ENCODE measurements at places on chromosomes 11 and 22.
A peak's percentile ranks its signal among the peaks of the same experiment; 100 is the strongest.

DNA sequence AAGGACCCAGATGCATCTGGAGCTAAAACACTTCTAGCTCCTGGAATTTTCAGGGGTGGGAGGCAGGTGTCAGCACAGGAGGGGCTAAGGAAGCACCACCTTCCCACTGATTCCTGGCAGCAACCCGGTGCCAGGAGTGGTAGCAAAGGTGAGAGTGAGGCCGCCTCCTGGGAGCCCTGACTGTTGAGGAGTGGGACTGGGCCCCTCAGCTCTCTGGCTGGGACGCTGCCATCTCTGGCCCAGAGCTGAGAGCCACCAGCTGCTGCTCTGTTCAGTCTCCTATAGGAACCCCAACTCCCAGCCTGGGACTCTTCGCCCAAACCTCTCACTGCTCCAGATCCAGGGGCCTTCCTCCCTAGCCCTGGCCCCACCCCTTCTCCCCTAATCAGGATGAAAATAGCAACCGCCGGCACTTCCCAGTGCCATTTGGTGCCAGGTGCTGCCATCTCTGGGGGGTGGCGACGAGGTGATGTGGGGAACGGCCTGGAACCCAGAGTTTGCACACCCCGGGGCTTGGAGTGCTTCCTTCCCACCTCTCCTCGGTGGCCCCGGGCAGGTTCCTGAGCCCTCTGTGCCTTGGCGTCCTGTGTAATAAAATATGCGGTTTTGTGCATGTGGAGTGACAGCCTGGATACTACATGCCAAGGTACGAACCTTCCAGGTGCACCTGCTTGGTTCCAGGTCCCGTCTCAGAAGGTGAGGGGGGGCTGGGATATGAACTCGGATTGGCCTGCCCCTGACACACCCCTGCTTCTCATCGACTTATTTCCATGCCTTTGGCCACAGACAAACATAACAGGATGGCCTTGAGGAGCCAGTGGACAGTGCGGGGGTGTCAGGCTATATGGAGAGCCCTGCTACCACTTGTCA is 35.7 kb upstream of the CELSR1 start:
- no peak for DNase-seq

GRCh38 chr11:38448284-38448683 is 1850.2 kb upstream of the RAG2 start:
- no peak for DNase-seq

GRCh38 chr11:2800655-2801531 is 84.7 kb downstream of the CDKN1C start:
- DNase-seq, result no peak

DNA sequence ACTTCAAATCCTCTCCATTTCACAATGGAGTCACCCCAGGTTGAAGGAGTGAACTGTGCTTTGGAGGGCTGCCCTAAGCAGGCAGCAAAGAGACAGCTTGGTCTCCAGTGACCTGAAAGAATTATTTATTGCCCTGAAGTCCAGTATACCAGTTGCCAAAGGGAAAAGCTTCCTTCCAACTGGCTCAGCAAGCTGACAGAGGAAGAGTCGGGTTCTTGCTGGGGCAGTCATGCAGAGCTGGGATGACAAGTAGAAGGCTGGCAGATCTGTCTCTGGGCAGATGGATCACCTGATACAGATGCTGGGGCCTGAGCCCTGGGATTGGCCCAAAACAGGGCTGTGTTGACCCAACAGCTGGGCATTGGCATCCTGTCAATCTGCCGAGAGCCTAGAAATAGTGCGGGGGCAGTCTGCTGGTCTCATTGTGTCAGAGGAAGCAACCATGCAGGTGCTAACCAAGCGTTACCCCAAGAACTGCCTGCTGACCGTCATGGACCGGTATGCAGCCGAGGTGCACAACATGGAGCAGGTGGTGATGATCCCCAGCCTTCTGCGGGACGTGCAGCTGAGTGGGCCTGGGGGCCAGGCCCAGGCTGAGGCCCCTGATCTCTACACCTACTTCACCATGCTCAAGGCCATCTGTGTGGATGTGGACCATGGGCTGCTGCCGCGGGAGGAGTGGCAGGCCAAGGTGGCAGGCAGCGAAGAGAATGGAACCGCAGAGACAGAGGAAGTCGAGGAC is at the start of gene THRSP:
THRSP (plus strand) TSS at position 422 of the 742 bp plus-strand sequence; CDS start at position 443, 21 bp downstream.
- DNase-seq, result no peak

- peak; percentile 34 for DNase-seq
Observed at GRCh38 chr11:104118105-104118744, 45.7 kb downstream of the PDGFD start.

GRCh38 chr11:34830648-34831047 is 85.5 kb downstream of the APIP start:
- no peak for DNase-seq

GRCh38 chr22:27764722-27765236 is 36.8 kb downstream of the MN1 start:
- no peak for DNase-seq

- no peak for DNase-seq
Observed at GRCh38 chr22:39243439-39244135, 1.2 kb downstream of the PDGFB start.

DNA sequence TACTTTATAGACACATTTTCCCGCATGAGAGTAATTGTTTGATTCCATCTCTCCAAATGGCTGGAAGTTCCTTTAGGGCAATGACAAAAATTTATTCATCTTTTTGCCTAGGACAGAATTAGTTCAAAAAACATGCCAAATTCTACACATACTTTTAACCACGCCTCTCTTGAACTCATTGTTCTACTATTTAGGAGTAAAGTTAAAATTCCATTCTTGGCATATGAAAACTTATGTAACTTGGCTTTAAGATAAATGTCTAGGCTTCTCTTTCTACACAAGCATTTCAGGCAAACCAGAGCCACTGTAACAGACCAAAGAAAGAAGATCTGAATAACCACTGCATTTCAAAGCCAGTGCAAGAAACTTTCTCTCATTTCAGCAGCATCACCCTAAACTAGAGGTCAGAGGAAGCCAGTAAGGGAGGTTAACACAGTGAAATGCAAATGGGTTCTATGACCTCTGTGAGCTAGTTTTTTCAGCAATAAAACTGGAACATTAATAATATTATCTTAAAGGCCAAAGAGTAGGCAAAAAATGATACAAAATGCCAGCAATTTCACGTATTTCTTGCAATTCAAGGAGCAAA is 73.0 kb downstream of the RSF1 start:
- no peak for DNase-seq

DNA sequence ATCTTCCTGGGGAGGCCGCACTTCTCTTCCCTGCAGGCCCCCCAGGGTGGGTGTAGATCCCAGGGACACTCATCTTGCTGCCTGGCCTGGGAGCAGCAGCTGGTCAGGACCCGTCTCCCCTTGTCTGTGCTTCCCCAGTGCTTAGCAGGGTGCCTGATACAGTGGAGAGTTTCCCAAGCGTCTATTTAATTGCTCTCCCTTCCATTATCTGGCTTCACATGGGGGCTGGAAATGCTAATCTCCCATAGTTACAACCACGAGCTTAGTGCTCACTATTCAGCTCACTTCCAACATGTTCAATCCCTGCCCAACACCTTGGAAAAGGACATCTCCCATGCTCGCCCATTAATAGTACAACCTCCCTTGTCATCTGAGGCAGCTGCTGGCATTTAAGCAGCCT is 100.5 kb downstream of the DSCAML1 start:
- DNase-seq, result no peak

DNA sequence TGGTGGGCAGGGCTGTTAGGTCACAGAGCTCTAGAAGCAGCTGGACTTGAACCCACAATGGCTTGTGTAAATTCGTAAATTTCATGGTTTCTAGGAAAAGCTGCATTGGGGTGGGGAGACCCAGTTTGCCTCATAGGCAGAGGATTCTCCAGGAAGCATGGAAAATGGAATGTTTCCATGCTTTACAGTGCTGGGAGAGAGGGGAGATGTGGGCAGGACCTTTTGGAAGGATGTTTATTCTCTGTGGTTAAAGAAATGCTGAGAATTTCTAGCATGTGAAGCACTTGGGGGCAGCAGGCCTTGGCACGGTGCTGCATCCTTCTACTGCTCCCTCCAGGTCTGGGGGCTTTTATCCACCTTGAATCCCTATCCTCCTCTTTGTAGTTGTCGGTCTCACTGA is 46.3 kb downstream of the TRAF6 start:
- DNase-seq, result no peak

- DNase-seq, result no peak
Observed at GRCh38 chr11:93288079-93288478, 42.5 kb upstream of the DEUP1 start.

GRCh38 chr11:75204685-75205563 is 35.6 kb upstream of the TPBGL start:
- peak; percentile 82 for DNase-seq

- no peak for DNase-seq
Observed at GRCh38 chr11:69554849-69555248, 73.4 kb downstream of the LINC01488 start.

GRCh38 chr11:94583213-94583865 is 16.2 kb downstream of the PIWIL4 start:
- DNase-seq, result no peak

DNA sequence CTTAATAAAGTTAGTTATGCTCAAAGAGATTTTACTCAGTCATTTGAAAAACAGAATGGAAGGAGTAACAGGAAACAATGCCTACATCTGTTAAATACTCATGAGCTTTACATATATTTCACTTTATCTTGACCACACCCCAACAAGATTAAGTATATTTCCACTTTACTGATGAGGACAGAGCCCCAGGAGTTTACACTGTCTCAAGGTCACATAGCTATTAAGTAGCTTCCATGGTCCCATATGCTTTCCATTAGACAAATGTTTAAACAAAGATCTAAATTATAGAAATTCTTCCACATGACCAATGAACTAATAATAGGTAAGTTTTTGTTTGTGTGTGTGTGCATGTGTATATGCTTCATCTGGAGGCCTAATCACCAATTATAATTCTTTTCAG is 30.2 kb downstream of the MRTFA start:
- DNase-seq, result no peak

- DNase-seq, result peak; percentile 96
Observed at GRCh38 chr11:72722050-72722748, 30.0 kb downstream of the ARAP1 start.

DNA sequence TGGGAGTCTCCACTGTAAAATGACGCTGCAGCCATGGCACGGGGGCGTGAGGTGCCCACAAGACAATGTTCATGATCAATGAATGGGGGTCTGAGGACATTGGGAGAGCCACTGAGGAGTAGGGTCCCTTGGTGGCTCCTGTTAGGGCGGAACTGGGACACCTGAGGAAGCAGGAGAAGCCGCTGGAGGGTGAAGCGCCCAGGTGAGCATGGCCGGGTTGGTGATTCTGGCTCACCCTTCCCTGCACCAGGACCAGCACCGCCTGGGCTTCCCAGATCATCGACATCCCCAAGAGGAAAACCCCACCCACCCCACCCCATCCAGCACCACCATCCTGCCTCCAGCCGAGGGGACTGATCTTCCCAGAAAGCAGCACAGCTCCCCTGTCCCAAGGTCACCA is 30.6 kb downstream of the SHANK2 start:
- no peak for DNase-seq

GRCh38 chr11:4809246-4809645 is 5.1 kb upstream of the OR52R1 start:
- DNase-seq, result no peak

GRCh38 chr11:61930933-61931332 is 13.6 kb upstream of the RAB3IL1 start:
- no peak for DNase-seq

DNA sequence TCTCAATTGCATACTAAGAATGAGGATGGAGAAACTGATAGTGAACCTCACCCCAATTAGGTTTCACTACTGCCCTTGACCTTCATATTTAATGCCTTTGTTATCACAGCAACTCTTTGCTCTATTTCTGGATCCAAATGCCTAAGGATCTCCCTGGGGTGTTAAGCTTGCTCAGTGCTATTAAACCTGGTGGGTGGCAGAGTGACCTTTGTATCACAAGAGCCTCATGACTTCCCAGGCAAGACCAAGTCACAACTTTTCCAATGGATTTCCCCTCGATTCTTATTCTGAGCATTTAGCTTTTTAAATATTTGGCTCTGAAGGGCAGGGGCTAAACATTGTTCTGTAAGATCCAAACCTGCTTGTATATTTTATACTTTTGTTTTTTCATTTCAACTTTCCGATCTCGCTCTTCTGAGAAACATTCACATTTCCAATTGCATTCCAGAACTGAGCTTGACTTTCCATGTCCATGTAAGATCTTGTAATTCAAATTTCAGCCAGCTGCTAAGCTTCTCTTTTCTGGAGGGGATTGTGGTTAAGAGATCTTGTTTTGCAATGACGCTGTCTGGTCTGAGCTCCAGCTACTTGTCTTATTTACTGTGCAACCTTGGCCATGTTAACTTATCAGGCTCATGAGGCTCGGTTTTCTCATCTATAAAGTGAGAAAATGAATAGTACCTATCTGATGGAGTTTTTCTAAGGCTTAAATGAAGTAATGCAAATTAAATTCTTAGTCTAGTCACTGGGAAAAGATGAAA is 6.4 kb upstream of the EHF start:
- peak; percentile 57 for DNase-seq

GRCh38 chr22:30132290-30132996 is 52.2 kb downstream of the HORMAD2 start:
- DNase-seq, result no peak

DNA sequence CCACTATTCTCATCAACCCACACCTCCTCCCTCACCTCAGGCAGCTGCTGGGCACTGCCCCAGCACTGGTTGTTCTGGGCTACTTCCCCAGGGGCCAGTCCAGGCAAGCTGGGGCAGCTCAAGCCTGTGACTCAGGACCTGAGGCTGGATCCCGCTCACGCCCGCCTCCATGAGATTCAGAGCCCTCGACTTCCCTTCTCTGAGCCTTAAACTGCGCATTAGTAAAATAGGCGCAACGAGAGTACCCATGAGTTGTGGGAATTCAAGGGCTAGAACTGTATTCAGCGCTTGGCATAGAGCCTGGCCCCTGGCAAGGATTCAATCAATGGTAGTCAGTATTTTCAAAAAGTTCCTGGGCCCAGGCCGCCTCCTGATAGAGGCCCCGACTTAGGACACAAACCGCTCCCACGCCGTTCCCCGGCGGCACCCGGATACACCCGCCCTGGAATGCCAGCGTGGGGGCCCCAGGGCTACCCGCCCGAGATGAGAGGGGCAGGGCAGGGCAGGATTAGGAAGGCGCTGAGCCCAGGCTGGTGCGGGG is 723 bp upstream of the CD82 start:
- no peak for DNase-seq

- no peak for DNase-seq
Observed at GRCh38 chr22:44071781-44072326, 47.8 kb downstream of the PARVB start.

GRCh38 chr11:28231475-28231874 is 123.3 kb downstream of the METTL15 start:
- DNase-seq, result no peak

- no peak for DNase-seq
Observed at GRCh38 chr11:1308743-1309497, 512 bp downstream of the TOLLIP start.

GRCh38 chr11:17905477-17905876 is 107.4 kb downstream of the SERGEF start:
- DNase-seq, result no peak

DNA sequence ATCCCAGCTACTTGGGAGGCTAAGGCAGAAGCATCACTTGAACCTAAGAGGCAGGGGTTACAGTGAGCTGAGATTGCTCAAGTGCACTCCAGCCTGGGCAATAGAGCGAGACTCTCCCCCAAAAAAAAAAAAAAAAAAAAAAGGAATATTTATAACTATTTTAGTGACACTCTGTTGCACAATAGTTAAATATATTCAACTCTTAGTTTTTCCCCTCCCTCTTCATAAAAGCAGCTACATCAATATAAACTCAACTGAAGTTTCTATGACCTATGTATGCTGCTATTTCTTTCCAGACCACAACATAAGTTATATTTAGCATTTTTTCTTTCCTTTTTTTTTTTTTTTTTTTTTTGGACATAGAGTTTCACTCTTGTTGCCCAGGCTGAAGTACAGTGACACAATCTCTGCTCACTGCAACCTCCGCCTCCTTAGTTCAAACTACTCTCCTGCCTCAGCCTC is 19.2 kb downstream of the CELF1 start:
- DNase-seq, result no peak
